IMR-90 (cell line): ENCODE measurements at places on chromosomes 5 and 9. TPM values are rescaled to one million over a fixed set of nuclear protein-coding genes. Genes with fewer than 3 reads are reported as not detected.

GRCh38 chr9:95626885-95627558 is 110.3 kb upstream of the PTCH1 start:
- DNase-seq = no peak

Gene CCL28
- 0.02 TPM in 1 of 2 replicates, not detected in the other for polyA plus RNA-seq

- DNase-seq = no peak
These were observed 243.4 kb upstream of the RPS23 start for GRCh38 chr5:82521431-82522051.

- no peak for DNase-seq
These were observed 178.2 kb upstream of the IRX1 start for GRCh38 chr5:3417376-3417943.
